Activated naive CD4-positive, alpha-beta T cell treated with Interleukin-2 at 50 U/mL for 16 hours (primary cell): ENCODE measurements at places on chromosomes 7 and 10.

- DNase-seq: no peak
Observed at GRCh38 chr7:99210265-99210970, 2.5 kb upstream of the KPNA7 start.

- no peak for DNase-seq
Observed at GRCh38 chr10:35523670-35524225, 81.4 kb upstream of the GJD4 start.

GRCh38 chr7:29192323-29192722 lies 2.3 kb upstream of the CHN2 start:
- DNase-seq: no peak

GRCh38 chr10:71338728-71339495 lies 19.9 kb downstream of the SLC29A3 start:
- DNase-seq: no peak

- peak; percentile 13 for DNase-seq
Observed at GRCh38 chr7:45920502-45921380, at the start of gene IGFBP3. Gene IGFBP3 (minus strand): TSS chr7:45921272. CDS start chr7:45921140, 132 bp downstream.

- no peak for DNase-seq
Observed at GRCh38 chr10:13681095-13681494, 94.3 kb downstream of the PRPF18 start.
